Mesothelial cell of epicardium (in vitro differentiated cells): ENCODE measurements at places on chromosomes 4 and X.

GRCh38 chrX:68690936-68691501, 43.6 kb downstream of the STARD8 start:
- DNase-seq: no peak

GRCh38 chr4:128558896-128559679, 250.4 kb upstream of the JADE1 start:
- no peak for DNase-seq

DNA sequence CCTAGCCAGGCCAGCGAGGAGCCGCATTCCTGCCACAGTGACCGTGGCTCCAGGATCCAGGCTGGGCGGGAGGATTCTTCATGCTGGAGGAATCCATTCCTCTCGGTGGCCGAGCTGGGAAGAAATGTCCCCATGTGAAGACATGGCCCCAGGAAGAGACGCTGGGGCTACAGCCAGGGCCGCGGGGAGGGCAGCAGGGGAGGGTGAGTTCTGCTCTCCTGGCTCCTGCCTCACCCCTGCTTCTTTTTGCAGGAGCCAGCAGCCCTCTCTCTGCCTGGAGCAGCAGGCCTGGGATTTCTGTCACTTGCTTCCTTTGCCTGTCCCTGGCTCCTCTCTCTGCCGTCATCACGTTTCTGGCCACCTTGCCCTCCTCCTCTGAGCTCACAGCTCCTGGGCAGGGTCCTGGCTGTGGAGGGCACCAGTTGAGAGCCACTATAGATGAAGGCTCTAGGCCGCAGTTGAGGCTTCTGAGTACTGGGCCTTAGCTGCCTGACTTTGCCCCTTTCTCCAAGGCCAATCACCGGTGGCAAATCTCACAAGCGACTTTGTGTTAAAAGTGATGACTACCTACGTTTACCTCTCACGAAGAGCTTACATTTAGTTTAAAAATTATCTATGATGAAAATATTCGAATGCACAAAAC, 48.3 kb downstream of the ENPP6 start:
- no peak for DNase-seq

- DNase-seq: peak; percentile 17
Measured at GRCh38 chr4:2341911-2342652, 76.4 kb downstream of the ZFYVE28 start.

DNA sequence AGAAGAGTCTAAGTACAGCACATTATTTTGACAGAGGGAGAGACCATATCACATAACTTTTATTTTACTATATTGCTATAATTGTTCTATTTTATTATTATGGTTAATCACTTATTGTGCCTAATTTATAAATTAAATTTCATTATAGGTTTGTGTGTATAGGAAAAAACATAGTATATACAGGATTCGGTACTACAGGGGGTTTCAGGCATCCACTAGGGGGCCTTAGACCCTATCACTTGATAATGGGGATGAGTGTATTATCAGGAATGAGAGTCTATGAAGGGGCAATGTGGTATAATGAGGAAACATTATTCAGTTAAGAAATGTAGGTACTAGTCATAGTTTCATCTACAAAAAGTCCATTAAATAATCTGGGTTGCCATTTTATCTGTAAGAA, 833.1 kb downstream of the C4orf33 start:
- no peak for DNase-seq

GRCh38 chr4:176886135-176886534, 93.4 kb upstream of the VEGFC start:
- no peak for DNase-seq

DNA sequence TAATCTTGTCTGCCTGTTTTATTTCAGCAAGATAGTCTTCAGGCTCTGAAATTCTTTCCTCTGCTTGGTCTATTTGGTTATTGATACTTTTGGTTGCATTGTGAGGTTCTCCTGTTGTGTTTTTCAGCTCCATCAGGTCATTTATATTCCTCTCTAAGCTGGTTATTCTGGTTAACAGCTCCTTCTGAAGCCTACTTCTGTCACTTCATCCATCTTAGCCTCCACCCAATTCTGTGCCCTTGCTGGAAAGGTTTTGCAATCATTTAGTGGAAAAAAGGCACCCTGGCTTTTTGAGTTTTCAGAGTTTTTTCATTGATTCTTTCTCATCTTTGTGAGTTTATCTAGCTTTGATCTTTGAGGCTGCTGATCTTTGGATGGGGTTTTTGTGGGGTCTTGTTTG, 647.7 kb downstream of the SPRY1 start:
- no peak for DNase-seq

DNA sequence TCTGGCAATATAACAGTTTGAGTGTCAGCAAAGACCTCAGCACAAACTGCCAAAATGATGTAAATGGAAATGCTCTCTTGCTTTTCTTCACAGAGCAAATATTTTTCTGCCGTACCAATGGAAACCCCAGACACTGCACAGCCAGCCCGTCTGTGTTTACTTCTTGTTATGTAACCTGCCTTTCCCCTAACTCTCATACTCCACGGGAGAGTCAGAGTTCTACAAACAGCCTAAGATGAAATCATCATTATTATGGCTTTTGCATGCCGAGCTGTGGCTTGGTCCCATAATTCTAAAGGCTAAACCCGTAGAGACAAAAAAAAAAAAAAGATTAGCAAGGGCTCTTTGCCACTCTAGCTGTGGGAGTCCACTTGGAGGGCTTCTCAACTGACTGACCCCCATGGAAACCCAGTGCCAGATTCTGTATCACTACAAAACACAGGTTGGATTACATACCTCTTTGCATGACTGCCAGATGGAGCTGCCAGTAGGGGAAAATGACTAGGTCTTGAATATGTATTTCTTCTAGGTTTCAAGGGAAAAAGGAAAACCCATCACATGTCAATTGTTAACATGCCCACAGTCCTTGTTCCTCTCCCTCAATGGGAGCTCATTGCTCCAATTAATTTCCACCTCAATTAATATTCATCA, 197.2 kb upstream of the CNKSR2 start:
- DNase-seq: no peak

DNA sequence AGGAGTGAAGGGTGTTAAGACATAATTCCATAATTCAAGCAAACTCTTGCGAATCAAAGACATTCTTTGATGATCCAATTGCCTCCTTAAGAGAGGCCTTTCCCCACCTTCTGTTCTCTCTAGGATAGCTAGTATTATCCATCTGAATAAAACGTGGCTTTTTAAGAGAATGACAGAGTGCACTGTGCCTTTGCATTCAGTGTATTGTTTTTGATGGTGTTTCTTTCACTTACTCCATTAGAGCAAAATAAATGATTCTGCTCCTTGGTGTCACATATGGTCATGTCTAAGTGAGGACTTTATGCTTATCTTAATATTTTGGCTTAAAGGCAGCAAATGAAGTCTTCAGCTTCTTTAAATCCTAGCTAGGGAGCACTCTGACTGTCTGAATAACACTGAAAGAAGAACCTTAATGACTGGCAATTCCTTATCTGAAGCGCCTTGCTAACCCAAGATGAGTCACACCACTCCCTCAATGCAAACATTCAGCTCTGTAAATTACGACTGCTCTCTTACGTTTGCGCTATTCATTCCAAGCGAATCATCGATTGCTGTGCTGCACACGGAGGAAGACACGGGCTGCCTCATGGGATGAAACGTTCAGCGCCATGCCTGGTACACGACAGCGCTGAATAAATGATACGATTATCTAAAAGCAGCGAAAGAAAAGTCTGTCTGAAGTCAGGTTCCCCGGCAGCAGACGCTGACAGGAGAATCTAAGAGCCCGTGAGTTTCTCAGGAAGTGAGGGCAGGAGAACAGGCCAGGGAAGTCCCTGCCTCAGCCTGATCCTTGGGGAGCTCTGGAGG, 35.1 kb upstream of the GEMIN8 start:
- DNase-seq: no peak

DNA sequence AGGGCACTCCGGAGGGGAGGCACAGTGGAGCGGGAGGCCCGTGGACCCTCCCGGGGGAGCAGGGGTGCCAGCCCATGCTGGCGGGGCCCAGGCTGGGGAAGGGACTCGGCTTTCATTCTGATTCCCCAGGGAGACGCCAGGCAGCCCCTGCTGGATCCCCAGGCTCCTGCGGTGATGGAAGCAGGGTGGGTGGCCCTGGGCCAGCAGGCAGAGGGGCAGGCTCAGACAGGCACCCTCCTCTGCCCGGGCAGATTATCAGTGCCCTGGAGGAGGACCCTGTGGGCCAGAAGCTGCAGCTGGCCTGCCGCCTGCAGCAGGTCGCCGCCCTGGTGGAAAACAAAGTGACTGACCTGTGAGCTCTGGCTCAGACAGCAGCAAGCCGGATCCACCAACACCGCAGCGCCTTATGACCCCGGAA, 2.1 kb upstream of the SRPK3 start:
- no peak for DNase-seq

GRCh38 chr4:26736621-26737020, 124.0 kb upstream of the STIM2 start:
- no peak for DNase-seq

- no peak for DNase-seq
Measured at GRCh38 chrX:150731795-150732194, 38.6 kb downstream of the MTMR1 start.

GRCh38 chrX:71534773-71535544, 2.1 kb downstream of the OGT start:
- no peak for DNase-seq

- no peak for DNase-seq
Measured at GRCh38 chr4:77711469-77711868, 105.8 kb downstream of the CXCL13 start.

- no peak for DNase-seq
Measured at GRCh38 chrX:74340051-74340450, 36.1 kb downstream of the ZCCHC13 start.

DNA sequence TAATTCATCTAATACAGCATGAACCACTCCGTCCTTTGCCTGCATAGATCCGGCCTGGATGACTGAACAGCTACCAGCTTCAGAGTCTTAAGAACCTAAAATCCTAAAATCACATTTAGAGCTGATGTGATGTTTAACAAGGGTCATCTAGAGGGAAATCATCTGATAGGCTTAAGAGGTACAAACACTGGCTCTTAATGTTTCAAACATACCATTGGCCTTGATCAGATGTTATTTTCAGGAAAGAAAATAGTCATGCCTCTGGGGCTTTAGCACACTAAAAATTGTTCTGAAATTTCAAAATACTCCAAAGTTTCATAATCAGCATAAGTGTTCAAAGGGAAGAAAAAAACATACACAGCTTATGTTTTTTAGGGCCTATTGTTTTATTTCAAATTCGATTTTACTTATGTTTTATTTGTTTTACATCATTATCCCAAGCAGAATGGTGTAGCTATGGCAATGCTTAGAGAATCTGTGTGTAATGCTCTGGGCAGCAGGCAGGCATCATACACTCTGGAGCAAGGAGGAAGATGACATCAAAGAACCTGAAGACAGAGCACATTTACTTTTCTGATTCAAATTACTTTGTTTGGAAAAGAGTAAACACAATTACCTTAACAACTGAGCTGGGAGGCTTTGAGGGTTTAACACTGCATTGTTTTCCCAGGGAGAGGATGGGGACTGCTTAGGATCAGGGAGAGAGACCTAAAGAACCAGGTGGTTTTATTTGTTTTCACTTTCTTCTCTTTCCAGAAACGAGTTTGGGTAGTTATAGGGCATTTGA, 25.3 kb upstream of the LEF1 start:
- no peak for DNase-seq

- no peak for DNase-seq
Measured at GRCh38 chr4:109996526-109996925, 83.8 kb downstream of the EGF start.

GRCh38 chr4:87811977-87812376, 12.6 kb downstream of the IBSP start:
- no peak for DNase-seq

GRCh38 chr4:89836897-89837384, at the start of gene SNCA:
Gene SNCA (minus strand): TSS chr4:89837161. CDS start chr4:89835667, 1,494 bp downstream.
- DNase-seq: peak; percentile 54

DNA sequence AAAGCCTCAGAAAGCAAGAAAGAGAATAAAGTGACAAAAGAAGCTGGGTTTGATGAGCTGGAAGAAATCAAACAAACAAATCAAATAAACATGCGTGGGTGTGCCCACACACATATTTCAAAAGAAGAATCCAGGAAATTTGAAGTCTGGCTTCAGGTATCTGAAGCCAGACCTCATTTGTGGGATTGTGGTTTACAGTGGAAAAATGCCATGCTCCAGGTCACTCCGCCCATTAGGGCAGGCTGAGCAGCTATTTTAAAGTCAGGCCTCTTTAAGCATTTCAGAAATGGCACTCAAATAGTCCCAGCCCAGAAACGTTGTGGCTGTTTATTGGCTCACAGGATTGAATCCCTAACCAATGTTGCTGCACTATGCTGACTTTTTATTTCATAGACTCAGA, 226.1 kb upstream of the F9 start:
- no peak for DNase-seq

- DNase-seq: no peak
Measured at GRCh38 chr4:74638689-74639088, 155.6 kb downstream of the BTC start.

DNA sequence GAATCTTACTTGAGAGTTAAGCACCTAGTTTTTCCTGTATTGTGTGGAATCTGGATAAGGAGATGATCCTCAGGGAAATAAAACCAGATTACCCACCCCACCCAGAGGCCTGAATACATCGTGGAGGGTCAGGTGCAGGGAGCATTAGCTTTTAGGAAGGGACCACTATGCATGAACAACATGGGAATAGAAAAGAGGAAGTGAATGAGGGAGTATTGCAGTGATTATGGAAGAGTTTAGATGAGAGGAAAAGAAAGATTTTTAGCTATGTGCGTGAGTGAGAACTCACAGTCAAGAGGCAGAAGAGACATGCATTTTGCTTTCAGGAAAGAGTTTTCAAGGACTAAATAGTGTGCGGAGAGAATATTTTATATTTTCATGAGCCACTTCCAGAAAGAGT, 222.3 kb upstream of the S100G start:
- no peak for DNase-seq

DNA sequence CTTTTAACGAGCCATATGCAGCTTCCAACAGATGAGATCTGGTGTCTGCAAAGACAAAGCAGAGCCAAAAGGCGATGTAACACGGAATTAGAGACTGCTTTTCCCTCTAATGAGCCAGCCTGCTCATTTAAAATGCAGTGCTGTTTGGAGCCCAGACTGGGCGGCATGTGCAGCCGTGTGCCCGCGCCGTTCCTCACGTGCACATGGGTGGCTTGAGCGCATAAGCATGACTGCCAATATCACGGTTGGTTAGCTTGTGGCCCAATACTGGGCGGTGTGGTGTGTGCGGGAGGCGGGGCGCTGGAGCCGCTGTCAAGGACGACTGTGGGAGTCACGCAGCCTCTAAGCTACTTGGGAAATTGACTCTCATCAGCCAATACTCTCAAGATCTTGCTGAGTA, 87.0 kb upstream of the SCOC start:
- no peak for DNase-seq

DNA sequence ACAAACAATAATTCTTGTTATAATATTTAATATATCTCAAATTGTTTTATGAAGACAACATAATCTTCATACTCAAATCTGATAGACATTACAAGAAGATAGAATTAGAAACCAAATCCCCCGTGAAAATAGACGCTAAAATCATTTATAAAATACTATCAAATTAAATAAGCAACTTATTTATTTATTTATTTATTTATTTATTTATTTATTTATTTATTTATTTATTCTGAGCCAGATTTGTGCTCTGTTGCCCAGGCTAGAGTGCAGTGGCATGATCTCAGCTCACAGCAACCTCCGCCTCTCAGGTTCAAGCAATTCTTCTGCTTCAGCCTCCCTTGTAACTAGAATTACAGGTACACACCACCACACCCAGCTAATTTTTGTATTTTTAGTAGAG, 294.9 kb upstream of the MAGEC2 start:
- DNase-seq: no peak
